M059J (cell line): ENCODE measurements at places on chromosomes 16 and 17.

DNA sequence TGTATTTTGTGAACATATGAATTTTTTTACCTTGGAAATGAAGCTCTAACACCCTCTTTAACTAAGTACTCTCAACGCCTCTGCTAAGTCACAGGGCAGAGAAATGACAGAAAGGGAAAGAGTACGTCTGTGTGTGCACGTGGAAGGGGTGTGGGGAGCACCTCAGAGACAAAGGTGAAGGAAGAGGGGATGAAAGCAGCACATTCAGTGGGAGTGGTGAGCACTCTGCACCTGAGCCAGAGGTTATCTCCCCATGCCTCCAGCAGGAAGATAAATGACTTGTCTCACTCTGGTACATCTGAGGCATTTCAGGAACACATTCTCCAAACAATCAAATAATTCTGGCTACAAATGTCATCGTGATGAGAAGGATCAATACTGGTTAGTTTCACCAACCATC lies 15.0 kb downstream of the GNA13 start:
- no peak for DNase-seq

DNA sequence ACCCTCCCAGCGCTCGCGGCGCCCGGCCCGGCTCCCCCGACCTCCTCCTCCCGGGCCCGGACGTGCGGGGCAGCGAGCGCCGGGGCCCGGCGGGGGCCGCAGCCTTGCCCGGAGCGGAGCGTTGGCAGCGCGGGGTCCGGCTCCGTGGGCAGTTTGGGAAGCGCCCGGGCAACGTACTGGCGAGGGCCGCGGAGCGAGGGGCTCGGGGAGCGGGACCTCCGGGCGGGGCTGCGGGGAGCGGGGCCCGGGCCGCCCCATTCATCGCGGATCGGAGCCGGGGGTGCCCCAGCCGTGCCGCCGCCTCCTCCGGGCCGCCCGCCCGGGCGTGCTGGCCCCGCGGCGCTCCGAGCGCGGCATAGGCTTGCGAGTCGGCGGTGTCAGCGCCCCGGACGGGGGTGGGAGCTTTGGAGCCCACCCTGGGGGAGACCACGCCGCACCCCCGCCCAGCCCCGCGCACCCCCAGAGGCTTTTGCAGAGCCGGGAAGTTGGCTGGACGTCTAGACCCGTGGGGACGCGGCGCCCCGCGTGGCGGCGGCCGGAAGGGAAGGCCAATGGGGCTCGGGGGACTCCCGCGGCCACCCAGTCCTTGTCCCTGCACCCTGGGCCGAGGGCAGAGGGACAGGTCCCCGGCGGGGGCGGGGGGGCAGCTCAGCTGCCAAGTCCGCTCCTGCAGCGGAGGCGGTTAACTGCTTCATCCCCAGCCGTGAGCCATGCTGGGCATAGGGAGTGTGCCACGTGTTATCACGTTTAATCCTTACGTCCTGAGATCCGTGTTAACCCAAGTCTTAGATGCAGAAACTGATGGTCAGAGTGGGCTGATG lies 852 bp downstream of the ZNF469 start:
- peak; percentile 51 for DNase-seq

- DNase-seq, result peak; percentile 77
Observed at GRCh38 chr17:17356149-17356930, 53.2 kb downstream of the NT5M start.

GRCh38 chr16:82660075-82660645 lies 33.4 kb downstream of the CDH13 start:
- DNase-seq, result peak; percentile 85

DNA sequence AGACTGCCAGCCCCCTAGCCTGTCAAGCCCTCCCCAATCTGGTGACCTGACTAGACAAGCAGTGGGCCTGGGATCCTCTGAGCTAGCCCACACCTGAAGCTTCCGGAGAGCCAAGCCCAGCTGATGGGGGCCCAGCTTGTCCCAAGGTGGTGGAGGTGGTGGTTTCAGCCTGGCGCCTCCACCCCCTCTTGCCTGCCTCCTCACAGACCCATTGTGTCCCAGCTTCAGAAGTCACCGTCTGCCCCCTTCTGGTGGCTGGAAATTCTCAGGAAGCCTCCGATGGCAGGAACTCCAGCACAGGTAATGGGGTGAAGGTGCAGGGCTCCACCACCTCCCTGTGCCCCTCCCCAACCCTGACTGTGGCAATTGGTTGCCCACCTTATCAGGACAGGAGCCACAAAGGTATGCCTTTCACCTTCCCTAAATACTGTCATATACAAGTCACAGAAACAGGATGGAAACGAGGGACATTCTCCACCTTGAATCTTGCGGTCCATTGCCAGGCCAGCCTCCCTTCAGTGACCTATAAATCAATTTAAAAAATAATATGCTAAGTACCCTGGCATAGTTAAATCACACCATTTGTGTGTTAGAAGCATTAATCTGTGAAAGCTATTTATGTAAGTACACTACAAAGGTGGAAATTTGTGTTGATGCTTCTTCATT lies 66.0 kb upstream of the ZNF423 start:
- DNase-seq, result peak; percentile 42

GRCh38 chr17:14359163-14360020 lies 58.5 kb downstream of the HS3ST3B1 start:
- no peak for DNase-seq

DNA sequence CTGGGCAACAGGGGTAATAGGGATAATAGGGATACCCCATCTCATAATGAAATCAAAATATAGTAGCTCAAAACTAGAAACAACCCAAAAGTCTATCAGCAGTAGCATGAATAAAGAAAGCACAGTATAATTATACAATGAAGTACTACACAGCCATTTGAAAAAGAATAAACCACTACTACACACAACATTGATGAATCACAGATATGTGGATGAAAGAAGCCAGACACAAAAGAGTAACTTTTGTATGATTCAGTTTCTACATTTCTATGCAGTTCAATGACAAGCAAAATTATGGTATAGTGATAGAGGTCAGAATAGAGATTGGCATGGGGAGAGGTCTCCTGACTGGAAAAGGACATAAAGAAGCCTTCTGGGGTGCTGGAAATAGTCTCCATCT lies 2.8 kb upstream of the HOXB13 start:
- no peak for DNase-seq

DNA sequence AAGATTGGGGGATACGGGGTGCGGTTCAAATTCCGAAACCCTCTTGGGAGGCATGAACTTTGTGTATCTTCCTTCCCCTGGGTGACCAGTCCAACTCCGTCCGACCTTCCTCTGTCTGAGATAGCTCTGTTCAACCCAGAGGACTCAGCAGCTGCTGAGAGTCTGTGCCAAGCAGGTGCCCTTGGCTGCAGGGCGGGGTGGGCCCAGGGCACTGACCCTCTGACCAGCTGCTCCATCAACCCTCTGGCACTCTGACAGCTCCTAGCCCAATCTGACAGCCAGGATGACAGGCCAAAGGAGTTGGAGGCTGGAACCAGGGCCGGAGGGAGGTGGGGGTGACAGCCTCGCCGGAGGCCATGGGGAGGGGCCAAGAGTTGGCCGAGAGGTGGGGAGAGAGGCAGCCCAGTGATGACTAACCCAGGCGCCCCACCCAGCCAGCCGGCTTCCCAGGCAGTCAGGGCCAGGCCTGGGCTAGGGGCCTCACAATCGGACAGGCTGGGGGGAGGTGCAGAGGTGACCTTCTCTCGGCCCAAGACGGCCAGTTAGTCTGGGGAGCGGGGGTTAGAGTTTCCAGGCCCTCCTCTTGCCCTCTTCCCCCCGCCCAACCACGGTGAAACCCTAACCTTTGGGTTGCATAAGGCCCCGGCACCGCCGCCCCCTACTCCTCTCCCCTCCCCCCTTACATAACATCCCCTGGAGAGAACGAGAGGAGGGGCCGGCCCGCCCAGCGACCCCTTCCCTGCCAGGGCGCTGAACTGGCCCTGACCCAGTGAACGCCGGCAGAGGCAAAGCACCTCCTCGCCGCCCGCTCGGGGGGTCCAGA lies 5.0 kb upstream of the TLCD2 start:
- peak; percentile 92 for DNase-seq

DNA sequence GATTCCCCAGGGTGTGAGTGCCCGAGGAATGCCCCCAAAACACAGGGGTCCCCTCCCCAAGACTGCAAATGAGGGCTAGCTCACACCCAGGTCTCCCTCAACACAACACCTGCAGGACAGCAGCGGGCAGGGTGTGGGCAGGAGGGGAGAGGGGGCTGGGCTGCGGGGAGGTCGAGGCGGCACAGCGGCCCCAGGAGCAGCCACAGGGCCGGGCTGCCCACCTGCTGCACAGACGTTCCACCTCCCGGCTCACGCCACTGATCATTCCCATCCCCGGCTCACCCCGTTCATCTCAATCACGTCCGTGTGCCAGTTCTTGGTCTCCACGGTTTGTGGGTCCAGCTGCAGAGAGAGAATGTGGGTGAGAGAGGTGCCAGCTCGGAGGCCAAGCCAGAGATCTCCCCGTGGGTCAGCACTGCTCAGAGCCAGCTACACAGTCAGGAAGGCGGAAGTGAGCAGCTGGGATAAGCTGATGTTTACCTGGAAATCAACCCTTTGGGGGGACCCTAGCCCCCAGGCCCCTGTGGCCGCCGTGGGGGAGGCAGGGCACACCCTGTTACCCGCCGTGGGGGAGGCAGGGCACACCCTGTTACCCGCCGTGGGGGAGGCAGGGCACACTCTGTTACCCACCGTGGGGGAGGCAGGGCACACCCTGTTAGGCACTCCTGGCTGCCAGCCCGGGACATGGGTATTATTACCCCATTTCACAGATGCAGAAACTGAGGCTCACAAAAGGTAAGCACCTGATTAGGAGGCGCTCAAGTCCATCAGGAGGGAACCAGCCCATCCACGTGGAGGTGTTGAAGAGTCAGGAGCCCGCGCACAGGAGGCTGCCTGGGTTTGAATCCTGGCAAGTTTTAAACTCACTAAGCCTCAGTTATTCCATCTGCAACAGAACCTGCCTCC lies 16.1 kb downstream of the TIMM22 start:
- no peak for DNase-seq

GRCh38 chr16:69793526-69793925 lies 31.4 kb downstream of the WWP2 start:
- no peak for DNase-seq

DNA sequence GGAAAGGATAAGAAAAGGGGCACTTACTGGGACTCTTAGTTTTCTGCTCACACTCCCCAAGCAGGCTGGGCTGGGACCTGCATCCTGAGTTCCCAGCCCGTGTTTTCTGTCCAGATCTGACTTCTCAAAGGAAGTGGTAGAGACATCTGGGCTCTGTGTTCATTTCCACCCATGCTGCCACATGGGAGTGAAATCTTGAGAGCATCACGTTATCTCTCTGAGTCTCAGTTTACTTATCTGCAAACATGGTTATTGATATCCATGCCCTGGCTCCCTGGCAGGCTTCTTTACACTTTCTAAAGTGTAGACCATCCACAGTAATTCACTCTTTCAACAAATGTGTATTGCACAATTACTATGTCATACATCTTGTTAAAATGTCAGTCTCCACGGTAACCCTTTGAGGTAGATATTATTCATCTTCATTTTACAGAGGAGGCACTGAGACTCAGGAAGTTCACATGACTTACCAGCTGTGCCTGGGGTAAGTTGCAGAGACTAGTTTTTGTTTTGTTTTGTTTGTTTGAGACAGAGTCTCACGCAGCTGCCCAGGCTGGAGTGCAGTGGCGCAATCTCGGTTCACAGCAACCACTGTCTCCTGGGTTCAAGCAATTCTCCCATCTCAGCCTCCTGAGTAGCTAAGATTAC lies 3.4 kb downstream of the ZNF688 start:
- DNase-seq, result peak; percentile 93
